ENCODE measurements at places on chromosomes 6 and 20.

DNA sequence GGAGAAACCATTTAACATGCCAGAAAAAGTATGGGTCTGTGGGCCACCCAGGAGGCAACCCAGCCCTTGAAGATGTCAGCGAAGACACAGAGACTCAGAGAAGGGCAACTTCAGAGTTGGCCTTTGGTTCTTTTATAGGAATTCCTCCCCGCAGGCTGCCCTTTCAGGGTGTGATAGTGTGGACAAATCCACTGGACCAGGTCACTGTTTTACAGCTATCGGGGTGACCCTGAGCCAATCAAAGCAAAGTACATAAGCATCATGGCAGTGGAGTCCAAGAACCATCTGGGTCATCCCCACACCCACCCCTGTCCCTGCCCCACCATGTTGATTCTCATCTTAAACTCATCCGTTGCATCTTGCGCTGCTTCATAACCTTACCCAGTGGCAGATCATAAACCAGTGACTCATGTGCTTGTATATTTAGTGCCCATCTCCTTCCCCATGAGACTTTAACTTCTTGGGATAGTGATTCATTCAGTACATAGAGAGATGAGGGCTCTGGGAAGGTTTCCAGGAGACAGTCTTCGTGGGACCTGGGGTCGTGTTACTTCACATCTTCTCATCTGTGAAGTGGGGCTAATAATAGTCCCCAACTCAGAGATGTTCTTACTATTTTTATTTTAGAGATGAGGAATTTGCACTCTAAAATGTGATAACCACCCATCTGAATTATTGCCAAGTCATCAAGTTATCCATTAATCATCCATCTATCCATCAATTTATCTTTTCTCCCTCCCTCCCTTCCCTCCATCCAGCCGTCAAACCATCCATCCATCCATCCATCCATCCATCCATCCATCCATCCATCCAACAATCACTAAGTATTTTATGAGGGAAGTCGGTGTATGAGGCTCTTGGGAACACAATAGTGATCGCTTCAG lies 51.0 kb downstream of the EDN3 start:
- DNase-seq = no peak

GRCh38 chr6:33344701-33345697 lies 27.5 kb upstream of the ZBTB22 start:
- peak; percentile 89 for DNase-seq

- peak; percentile 24 for DNase-seq
Observed at GRCh38 chr6:144757299-144757698, 472.2 kb downstream of the UTRN start.

- no peak for DNase-seq
Observed at GRCh38 chr6:129351807-129352206, 358.2 kb downstream of the ARHGAP18 start.

- DNase-seq = no peak
Observed at GRCh38 chr20:59027741-59028320, 4.3 kb downstream of the ATP5F1E start.

- DNase-seq = peak; percentile 42
Observed at GRCh38 chr6:88177961-88178464, 11.9 kb upstream of the CNR1 start.

DNA sequence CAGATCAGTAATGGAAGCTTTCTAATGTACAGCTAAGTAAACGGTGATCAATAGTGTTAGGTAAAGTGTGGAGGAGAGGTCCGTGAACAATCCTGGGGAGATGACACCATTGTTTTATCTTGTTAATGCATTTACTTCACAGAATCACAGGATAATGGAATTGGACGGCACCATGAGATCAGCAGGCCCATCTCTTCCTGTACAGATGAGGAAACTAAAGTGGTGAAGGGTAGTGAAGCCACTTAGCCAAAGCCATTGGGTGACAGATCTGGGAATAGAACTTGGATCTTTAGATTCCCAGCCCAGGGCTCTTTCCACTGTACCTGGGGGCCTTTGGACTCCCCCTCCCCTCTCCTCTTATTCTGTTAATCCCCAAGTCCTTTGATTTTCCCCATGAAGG lies 26.2 kb upstream of the IER3 start:
- no peak for DNase-seq

DNA sequence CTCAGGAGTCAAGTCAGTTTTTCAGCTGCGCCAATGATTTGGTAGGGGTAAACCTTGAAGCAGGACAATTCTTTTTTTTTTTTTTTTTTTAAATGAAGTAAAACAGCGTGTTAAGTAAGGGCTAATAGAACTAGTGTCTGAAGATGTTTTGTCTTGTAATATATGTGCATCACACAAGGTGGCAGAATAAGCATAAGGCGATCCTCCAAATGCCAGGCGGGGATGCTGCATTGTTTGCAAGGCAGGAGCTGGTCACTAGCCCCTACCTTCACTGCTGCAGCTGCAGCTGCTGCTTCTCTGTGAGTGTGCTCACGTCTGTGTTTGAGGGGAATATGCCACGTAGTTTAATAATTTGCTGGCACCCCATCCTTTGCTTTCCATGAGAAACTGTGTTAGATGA lies 272.7 kb upstream of the MAP3K7 start:
- peak; percentile 20 for DNase-seq

DNA sequence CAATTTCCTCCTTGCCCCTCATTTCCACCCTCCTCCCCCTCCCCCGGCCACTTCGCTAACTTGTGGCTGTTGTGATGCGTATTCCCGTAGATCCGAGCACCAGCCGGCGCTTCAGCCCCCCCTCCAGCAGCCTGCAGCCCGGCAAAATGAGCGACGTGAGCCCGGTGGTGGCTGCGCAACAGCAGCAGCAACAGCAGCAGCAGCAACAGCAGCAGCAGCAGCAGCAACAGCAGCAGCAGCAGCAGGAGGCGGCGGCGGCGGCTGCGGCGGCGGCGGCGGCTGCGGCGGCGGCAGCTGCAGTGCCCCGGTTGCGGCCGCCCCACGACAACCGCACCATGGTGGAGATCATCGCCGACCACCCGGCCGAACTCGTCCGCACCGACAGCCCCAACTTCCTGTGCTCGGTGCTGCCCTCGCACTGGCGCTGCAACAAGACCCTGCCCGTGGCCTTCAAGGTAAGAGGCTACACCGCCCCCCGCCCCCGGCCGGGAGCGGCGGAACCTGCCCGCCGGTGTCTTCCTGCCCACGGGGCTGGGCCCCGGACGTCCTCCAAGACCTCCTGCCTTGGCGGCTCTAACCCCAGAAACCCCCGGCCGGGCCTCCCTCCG lies 44.9 kb upstream of the SUPT3H start:
- DNase-seq = peak; percentile 69

- peak; percentile 92 for DNase-seq
Observed at GRCh38 chr6:39357998-39358686, 35.6 kb upstream of the KCNK16 start.

DNA sequence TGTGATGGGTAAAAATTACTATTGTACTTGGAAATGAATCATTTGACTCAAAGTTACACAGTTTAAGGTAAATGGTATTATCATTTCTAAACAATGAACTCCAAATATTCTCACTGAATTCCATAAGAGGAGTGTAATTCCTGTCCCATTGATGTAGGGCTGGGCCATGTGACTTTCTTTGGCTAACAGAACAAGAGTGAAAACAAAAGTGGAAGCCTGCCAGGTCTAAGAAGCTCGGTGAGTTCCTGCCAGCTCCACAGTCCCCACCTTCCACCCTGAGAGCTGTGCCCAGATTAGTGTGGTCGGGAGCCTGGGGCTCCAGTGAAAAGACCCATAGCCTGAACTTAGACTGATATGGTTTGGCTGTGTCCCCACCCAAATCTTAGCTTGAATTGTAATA lies 24.6 kb downstream of the TBXT start:
- DNase-seq = no peak

DNA sequence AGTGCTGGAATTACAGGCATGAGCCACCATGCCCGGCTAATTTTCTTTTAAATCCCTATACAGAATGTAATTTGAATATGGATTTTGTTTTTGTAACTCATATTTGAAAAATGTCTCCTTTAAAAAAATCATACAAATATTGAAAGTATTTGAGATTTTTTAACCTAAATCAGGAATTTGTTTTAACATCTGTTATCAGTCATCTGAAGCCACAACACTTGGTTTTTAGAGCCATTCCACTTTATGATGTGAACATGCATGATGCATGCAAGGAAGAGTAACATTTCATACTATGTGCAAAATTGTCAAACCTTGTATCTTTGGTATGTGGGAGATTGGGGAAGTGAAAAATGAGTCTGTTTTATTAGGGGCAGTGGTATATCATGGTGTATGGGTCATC lies 124.5 kb upstream of the AHI1 start:
- no peak for DNase-seq

- no peak for DNase-seq
Observed at GRCh38 chr6:163992701-163993100, 578.2 kb downstream of the QKI start.

DNA sequence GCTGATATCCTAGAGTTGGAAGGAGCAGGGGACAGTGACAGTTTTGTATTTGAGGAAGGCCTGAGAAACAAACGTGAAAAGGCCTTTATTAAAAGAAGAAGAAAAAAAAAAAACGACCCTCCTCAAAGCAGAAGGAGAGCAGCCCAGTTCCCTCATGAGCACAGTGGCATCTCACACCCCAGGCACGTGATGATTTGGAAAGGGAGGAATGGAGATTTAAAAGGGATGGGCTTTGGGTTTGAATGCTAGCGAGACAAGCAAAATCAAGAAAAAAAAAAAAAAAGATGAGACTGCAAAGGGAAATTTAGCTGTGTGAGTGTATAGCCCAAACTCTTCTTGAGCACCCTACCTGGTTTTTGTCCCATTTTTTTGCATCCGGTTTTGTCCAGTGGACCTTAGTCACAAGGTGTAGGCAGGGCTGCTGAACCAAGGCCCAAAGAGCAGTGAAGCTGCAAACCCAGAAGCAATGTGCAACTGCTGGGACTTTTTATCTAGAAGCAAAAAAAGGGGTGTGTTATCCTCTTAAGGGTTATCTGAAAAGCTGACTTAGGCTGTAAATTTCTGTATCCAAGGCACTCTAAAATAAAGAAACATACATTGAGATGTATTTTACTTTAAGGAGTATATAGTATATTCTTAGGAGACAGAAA lies 54.5 kb upstream of the RREB1 start:
- DNase-seq = peak; percentile 14

DNA sequence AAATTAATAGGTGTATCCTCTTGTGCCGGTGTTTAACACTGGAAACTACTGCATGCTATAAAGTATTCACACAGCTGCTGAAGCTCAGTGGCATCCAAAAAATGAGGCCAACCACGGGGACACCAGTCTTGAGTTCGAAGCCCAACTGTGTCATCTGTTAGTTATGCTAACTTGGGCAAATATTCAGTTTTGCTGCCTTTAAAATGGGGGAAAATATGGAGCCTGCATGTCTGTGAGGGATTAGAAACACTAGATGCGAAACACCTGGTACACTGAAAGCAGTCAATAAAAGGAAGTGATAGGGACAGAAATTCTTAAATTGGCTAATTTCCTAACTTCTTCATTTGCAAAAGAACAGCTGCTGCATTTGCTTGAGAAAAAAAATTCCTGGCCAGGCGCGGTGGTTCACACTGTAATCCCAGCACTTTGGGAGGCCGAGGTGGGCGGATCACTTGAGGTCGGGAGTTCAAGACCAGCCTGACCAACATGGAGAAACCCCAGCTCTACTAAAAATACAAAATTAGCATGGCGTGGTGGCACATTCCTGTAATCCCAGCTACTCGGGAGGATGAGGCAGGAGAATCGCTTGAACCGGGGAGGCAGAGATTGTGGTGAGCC lies 36.6 kb upstream of the MLIP start:
- DNase-seq = no peak

GRCh38 chr6:157056275-157056674 lies 267.0 kb downstream of the TMEM242 start:
- no peak for DNase-seq

GRCh38 chr6:149026530-149026942 lies 279.7 kb downstream of the UST start:
- peak; percentile 83 for DNase-seq

- no peak for DNase-seq
Observed at GRCh38 chr20:38196592-38196991, 31.5 kb upstream of the TGM2 start.

- no peak for DNase-seq
Observed at GRCh38 chr6:68652117-68652536, 17.0 kb downstream of the ADGRB3 start.

DNA sequence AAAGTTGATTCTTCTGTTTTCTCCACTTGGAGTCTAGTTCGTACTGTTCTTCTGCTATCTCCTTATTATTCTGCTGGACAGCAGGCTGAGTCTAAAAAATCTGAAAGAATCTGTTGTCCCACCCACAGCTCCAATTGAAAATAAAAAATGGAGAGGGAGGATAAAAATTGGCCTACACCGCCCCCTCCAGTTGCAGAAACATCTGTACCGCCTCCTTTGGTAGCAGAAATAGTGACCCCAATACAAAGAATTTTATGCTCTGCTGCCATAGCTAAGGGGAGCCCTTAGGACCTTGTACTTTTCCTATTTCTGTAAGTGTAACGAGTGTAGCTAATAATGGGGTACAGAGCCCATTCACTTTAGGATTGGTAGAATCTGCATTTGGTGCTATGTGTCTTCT lies 4.9 kb upstream of the FKBP1A start:
- DNase-seq = no peak

GRCh38 chr6:43951756-43952675 lies 175.2 kb downstream of the MRPL14 start:
- no peak for DNase-seq

DNA sequence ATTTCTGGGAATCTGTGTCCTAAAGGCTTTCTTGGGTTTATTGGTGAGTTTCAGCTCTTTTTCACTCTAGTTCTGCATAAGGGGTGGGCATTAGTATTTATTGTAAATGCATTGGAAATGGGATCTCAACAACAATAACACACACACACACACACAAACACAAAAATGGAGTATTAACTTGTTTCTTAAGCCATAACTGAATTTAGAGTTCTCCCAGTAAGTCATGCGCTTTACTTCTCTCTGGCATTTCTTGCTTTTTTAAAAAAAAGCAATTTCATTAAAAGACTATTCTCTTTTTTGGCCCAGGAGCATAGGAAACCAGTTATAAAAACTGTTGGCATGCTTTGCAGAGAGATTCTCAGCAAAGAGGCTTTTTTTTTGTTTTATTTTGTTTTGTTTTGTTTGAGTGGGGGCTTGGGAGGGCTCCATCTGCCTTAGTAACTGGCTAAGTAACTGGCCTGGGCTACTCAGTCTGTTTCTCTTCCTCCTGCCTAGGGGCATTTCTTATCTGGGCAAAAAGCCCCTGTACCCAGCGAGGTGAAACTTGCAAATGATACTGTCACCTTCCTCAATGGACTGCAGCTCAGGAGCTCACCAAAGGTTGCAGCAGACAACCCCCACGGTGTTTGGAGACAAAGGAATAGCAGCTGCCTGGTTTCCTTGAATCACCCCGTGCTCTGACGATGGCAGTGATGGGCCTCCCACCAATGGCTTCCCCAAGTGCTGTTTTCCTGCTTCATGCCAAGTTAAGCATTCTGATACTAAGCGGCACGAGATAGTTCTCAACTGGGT lies 128.5 kb downstream of the BCAS1 start:
- no peak for DNase-seq

- peak; percentile 44 for DNase-seq
Observed at GRCh38 chr20:15739035-15739434, 834.2 kb downstream of the KIF16B start.

- DNase-seq = no peak
Observed at GRCh38 chr6:168226061-168226752, 93.4 kb downstream of the DACT2 start.
